CD8-positive, alpha-beta memory T cell (primary cell): ENCODE measurements at places on chromosomes 11 and 22. TPM values are rescaled to one million over a fixed set of nuclear protein-coding genes. Genes with fewer than 3 reads are reported as not detected.
A peak's percentile ranks its signal among the peaks of the same experiment; 100 is the strongest.

DNA sequence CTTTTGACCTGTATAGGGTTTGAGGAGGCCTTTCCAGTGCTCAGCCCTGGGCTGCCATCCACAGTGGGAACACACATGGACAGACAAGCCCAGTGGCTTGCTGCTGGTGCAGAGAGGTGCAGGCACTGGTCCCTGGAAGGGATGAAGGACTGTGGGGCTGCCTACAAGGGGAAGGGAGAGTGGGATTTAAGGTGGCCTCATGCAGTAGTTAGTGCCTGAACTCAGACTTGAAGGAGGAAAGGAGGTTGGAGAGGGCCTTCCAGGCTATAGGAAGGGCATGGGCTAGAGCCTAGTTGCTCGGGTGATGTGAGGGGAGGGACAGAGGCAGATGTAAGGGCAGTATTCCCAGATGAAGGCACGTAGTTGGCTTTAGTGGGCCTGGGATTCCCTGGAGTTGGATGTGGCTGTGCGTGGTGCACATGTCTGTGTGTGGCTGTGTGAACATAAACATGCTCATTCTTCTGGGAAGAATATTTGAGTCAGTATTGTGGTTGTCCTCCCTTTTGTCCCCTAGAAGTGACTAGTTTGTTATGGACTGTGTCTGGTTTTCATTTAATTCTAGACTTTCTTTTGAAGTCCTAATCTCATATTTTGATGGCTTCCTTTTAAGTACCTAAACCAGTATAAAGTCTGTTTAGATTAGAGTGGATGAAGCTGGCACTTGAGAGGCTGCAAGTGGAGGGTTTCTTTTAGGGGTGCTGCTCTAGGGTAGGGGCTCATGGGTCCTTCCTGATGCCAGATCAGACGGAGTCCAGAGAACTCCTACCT is 18.4 kb downstream of the YDJC start:
- peaks cover 8% of the 10 kb centered on the region for H3K4me1 ChIP-seq
- no peaks in the 10 kb centered on the region for H3K27me3 ChIP-seq
- H3K36me3 ChIP-seq = peaks cover 42% of the 10 kb centered on the region
- no peak overlapping the region for H3K27ac ChIP-seq
- H3K4me3 ChIP-seq = no peak overlapping the region

DNA sequence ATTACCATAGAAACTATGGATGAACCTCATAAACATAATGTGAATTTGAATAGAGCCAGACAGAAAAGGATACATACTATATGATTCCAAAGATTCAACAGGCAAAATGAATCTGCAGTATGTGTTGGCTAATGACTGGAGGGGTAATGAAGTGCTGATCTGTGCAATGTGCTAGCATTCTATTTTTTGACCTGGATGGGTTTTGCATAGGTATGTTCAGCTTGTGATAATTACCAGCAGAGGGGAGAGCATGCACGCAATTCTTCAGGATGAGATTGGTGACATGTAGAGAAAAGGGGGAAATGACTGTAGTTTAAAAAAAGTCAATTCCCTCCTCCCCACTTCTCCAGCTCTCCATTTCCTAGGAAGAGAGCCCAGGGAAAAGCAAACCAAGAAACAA is 618 bp upstream of the CCDC81 start:
- no peaks in the 10 kb centered on the region for H3K4me1 ChIP-seq
- no peaks in the 10 kb centered on the region for H3K36me3 ChIP-seq
- H3K27ac ChIP-seq = no peak overlapping the region

DNA sequence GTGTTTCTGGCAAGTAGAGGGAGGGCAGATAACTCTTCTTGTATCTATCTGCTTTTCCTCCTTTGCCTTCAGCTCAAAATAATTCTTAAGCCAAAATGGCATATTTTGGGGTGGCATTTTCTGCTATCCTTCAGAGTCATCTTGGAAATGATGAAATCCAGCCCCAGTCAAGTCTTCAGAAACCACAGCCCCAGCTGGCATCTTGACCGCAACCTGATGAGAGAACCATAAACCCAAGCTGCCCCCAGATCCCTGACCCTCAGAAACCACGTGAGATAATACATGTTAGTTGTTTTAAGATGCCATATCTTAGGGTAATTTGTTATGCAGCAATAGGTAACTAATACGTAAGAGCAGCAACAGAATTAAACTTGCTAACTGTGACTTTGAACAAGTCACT is 15.1 kb upstream of the PAMR1 start:
- no peaks in the 10 kb centered on the region for H3K36me3 ChIP-seq
- no peak for DNase-seq
- H3K4me1 ChIP-seq = no peaks in the 10 kb centered on the region
- H3K4me3 ChIP-seq = no peak overlapping the region

GRCh38 chr22:33563220-33563964 is 356.9 kb downstream of the LARGE1 start:
- H3K4me3 ChIP-seq = no peak overlapping the region
- no peak for DNase-seq
- H3K27me3 ChIP-seq = no peaks in the 10 kb centered on the region
- H3K27ac ChIP-seq = no peak overlapping the region
- H3K4me1 ChIP-seq = no peaks in the 10 kb centered on the region
- no peaks in the 10 kb centered on the region for H3K36me3 ChIP-seq

GRCh38 chr22:35276019-35276418 is 18.7 kb downstream of the HMGXB4 start:
- H3K36me3 ChIP-seq = peaks cover 4% of the 10 kb centered on the region
- no peak overlapping the region for H3K27ac ChIP-seq
- no peak overlapping the region for H3K4me3 ChIP-seq
- no peaks in the 10 kb centered on the region for H3K27me3 ChIP-seq

GRCh38 chr22:21736084-21736642 is 569 bp upstream of the YPEL1 start:
- peak overlapping the region; percentile 33 for H3K4me3 ChIP-seq
- H3K36me3 ChIP-seq = no peaks in the 10 kb centered on the region
- H3K4me1 ChIP-seq = peaks cover 12% of the 10 kb centered on the region
- no peak for DNase-seq
- peak overlapping the region; percentile 32 for H3K27ac ChIP-seq

- no peaks in the 10 kb centered on the region for H3K4me1 ChIP-seq
- no peaks in the 10 kb centered on the region for H3K27me3 ChIP-seq
- no peak for DNase-seq
- H3K4me3 ChIP-seq = no peak overlapping the region
Measured at GRCh38 chr11:30801357-30801756, 215.2 kb upstream of the MPPED2 start.

- DNase-seq = no peak
- H3K27me3 ChIP-seq = peaks cover 7% of the 10 kb centered on the region
- no peaks in the 10 kb centered on the region for H3K36me3 ChIP-seq
Measured at GRCh38 chr22:37419370-37419968, 7.8 kb downstream of the ELFN2 start.

DNA sequence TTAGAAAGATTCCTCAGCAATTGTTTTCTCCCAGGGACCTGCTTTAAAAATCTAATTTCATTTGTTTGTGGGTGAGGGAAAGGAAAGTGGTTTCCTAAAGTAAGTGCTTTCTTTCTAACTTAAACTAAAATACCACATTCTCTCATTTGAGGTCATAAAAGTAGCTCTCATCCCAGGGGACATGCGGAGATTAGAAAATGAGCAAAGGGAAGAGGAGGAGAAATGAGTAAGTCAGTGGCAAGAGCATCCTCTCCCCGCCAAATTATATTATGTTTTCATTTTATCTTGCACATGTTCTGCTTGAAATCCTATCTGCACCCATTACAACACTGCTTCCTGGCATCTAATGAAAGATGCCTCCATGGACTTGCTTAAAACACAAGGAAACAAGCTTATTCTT is 191.4 kb downstream of the ARHGAP42 start:
- H3K4me1 ChIP-seq = no peaks in the 10 kb centered on the region
- no peaks in the 10 kb centered on the region for H3K27me3 ChIP-seq
- no peaks in the 10 kb centered on the region for H3K36me3 ChIP-seq
- DNase-seq = no peak

- H3K27ac ChIP-seq = no peak overlapping the region
- no peak for DNase-seq
Measured at GRCh38 chr11:59225017-59225416, 12.3 kb upstream of the MPEG1 start.

- H3K27me3 ChIP-seq = no peaks in the 10 kb centered on the region
- H3K4me1 ChIP-seq = no peaks in the 10 kb centered on the region
- H3K27ac ChIP-seq = no peak overlapping the region
- H3K36me3 ChIP-seq = no peaks in the 10 kb centered on the region
- DNase-seq = no peak
Measured at GRCh38 chr22:50739279-50739691, 1.3 kb downstream of the ACR start.

DNA sequence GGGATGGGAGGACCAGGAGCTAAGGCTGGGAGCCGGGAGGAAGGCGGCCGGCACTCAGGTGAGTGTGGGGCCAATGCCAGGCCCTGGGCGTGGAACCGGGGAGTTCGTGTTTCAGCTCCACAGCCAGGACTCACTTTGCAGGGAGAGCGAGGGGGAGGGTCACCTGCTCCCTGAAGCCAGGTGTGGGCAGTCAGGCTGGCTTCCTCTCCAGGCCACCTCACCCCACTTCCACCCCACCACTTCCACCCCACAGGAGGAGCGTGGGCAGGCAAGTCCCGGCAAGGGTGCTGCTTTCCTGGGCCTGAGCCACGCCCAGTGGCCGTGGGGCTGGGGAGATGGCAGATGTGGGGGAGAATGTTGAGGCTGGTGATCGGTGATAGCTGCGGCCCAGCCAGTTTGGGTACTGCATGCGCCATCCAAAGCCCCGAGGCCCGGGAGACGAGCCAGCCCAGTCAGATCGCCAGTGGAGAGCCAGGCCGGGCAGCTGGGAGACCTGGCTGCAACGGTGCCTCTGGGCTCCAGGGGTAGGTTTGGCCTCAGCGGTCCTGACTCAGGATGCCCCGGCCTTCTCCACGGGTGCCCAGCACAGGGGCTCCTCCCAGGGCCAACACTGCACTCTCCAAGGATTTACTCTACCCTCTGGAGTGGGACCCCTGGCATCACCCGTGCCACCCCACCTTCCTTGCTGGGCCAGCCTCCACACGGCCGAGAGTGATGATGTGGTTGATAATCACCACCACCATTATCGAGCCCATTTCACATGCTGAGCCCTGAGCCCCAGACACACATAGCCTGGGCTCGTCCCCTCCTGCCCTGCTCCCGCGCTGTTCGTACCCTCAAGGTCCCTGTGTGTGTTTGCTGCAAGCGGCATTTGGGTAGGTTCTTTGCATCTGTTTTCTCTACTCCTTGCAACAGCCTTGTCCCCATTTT is 93.8 kb downstream of the WNT7B start:
- peaks cover 7% of the 10 kb centered on the region for H3K27me3 ChIP-seq
- no peak overlapping the region for H3K27ac ChIP-seq
- H3K36me3 ChIP-seq = no peaks in the 10 kb centered on the region
- H3K4me3 ChIP-seq = no peak overlapping the region
- H3K4me1 ChIP-seq = no peaks in the 10 kb centered on the region

GRCh38 chr11:14499178-14499559 is 442 bp downstream of the COPB1 start:
- H3K36me3 ChIP-seq = peaks cover 17% of the 10 kb centered on the region
- H3K27me3 ChIP-seq = no peaks in the 10 kb centered on the region
- H3K4me3 ChIP-seq = peak overlapping the region; percentile 53

- DNase-seq = no peak
- no peaks in the 10 kb centered on the region for H3K4me1 ChIP-seq
- H3K36me3 ChIP-seq = no peaks in the 10 kb centered on the region
- H3K27me3 ChIP-seq = no peaks in the 10 kb centered on the region
- H3K4me3 ChIP-seq = no peak overlapping the region
- H3K27ac ChIP-seq = no peak overlapping the region
Measured at GRCh38 chr11:27672836-27673464, 27.3 kb downstream of the BDNF start.

DNA sequence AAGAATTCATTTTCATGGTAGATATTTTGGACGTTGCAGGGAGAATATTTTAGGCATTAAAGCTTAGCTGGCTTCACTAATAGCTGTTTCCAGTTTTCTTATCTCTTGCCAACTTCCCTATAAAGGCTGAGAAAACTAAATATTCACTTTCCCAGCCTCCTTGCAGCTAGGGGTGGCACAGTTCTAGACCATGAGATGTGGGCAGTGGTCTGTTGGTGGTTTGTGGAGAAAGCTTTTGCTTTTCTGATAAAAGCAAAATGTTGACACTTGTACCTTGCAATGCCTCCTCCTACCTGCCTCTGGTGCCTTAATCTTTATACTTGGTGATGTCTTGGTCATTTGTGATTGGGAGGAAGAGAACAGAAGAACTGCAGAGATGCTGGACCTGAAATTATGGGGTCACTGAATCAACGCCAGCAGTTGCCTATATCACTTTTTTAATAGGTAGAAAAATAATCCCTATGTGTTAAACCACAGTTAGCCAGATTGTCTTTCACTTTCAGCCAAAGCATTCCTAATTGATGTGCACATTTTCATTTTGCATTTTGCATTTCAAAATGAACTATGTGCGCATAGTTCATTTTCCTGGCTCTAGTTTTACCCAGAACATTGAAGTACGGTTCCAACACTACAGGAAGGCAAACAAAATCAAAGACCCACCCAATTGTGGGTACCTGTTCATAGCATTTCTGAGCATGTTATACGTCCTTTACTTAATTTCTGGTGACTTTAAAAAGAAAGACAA is 24.9 kb upstream of the ABTB2 start:
- H3K4me1 ChIP-seq = no peaks in the 10 kb centered on the region
- no peak overlapping the region for H3K27ac ChIP-seq
- H3K36me3 ChIP-seq = no peaks in the 10 kb centered on the region

GRCh38 chr11:70005107-70005818 is 72.9 kb upstream of the ANO1 start:
- H3K4me3 ChIP-seq = no peak overlapping the region
- no peaks in the 10 kb centered on the region for H3K27me3 ChIP-seq
- H3K36me3 ChIP-seq = no peaks in the 10 kb centered on the region

GRCh38 chr22:36136988-36137387 is 23.6 kb downstream of the APOL3 start:
- DNase-seq = no peak
- H3K27ac ChIP-seq = no peak overlapping the region
- H3K27me3 ChIP-seq = no peaks in the 10 kb centered on the region
- H3K4me1 ChIP-seq = peaks cover 10% of the 10 kb centered on the region

DNA sequence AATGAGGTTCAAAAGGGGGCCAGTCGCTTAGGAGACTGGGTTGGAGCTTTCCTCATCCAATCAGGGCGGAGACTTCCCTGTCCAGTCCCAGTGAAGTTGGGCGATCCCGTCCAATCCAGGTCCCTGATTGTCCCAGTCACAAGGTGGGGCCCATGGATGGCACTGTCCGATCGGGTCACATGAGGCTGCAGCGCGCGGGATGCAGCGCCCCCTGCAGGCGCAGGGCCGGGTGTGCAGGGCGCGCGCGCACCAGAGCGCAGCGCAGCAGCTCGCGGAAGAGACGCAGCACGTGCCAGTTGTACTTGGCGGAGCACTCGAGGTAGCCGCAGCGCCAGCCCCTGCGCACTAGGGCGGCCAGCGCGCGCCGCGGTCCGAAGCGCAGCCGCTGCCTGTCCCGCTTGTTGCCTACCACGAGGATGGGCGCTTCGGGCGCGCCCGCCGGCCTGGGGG is 2.3 kb downstream of the RASL10A start:
- H3K36me3 ChIP-seq = no peaks in the 10 kb centered on the region
- peaks cover 18% of the 10 kb centered on the region for H3K27me3 ChIP-seq
- H3K27ac ChIP-seq = no peak overlapping the region
- H3K4me1 ChIP-seq = peaks cover 14% of the 10 kb centered on the region

The MUC5AC gene
- not detected for total RNA-seq

The RBMXL2 gene
- total RNA-seq = not detected

The SNX32 gene
- total RNA-seq = 2.8 TPM

The SOX10 gene
- not detected for total RNA-seq

The ARHGAP42 gene
- 0.09 TPM for total RNA-seq

The MMP8 gene
- total RNA-seq = not detected

The FOLR3 gene
- total RNA-seq = not detected

The OR10A2 gene
- total RNA-seq = not detected

The IFITM1 gene
- 75.9 TPM for total RNA-seq

The NPAS4 gene
- not detected for total RNA-seq

The APBB1 gene
- 41.7 TPM for total RNA-seq

The VPREB1 gene
- total RNA-seq = not detected
